ENCODE measurements at places on chromosomes 2 and 18. TPM values are rescaled to one million over a fixed set of nuclear protein-coding genes. Genes with fewer than 3 reads are reported as not detected.

The SPC25 gene
- polyA plus RNA-seq: 21.2 TPM

DNA sequence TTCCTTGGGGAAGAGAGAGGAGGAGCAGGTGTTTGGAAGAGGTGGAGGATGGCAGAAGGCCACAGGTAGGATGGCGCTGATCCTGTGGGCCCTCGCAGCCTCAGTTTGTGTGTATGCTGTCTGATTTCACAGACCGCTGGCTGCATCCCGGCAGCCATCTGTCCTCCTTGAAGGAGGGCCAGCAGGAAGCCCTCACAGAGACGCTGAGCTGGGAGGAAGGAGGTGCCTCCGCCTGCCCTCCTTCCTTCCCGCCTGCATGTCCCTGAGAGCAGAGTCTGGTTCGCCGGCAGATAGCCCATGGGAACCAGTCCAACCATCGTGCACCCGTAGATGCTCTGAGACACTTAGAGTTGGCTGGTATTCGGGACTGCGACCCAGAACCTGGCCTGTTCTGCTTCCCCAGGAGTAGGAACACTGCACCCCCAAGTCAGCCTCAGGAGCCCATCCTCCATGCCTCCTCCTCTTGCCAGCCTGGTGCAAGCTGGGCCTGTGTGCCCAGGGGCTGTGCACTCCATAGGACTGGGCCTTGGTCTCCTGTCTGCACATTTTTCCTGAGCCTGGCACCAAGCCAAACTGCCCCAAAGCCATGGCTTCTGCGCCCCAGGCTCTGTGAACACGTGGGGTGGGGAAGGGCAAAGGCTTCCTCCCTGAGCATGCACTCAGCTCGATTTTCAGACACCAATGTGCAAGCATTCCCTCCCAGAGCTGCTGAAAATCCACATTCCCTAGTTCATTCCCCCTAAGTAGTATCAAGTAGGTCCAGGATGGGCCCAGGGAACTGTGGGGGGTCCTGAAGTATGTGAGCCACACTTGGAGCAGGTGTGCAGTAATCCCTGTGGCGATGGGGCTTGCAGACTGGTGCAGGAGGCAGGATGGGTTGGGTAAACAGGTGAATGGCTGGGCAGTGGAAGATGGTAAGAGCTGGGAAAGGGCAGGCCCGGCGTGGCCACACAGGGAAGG is 115.6 kb downstream of the SEPTIN10 start:
- no peak for DNase-seq

GRCh38 chr2:42954227-42954962 is 162.0 kb upstream of the HAAO start:
- DNase-seq: no peak

DNA sequence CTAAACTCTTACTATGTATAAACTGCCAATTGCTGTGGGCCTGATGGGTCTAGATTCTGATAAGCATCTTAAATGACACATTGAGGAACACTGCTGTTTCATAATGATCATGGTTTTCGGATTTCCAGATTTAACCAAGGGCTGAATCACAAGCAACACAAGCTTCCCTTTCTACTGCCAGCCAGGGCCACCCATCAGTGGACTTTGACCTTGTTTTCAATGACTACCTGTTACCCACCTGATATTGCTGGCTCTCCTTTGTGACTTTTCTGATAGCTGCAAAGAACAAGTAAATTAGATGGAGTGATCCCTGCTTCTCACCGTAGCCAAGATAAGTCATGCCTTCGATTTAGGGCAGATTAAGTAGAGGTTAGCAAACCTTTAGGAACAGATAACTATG is 259.0 kb downstream of the PAX3 start:
- no peak for DNase-seq

DNA sequence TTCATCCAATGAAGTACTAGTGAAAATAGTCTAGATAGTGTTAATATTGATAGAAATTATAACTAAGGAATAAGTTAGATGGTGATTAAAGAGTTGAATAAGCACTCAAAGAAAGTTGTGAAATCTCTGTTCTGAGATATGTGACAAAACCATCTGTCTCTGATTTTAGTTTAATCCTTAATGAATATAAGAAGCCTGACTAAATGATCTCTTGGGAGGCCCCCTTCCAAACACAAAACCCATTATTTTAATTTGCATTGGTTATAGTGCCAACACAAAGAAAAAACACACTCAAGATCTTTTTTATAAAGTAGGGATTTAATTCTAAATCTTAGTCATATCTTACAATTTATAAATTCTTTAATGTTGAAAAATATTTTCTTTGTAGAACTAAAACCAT is 34.0 kb downstream of the SCN2A start:
- DNase-seq: no peak

- no peak for DNase-seq
Observed at GRCh38 chr18:12837747-12838146, 46.3 kb downstream of the PTPN2 start.

The CMPK2 gene
- 4.2 TPM for polyA plus RNA-seq

The GBX2 gene
- polyA plus RNA-seq: 0.38 TPM

DNA sequence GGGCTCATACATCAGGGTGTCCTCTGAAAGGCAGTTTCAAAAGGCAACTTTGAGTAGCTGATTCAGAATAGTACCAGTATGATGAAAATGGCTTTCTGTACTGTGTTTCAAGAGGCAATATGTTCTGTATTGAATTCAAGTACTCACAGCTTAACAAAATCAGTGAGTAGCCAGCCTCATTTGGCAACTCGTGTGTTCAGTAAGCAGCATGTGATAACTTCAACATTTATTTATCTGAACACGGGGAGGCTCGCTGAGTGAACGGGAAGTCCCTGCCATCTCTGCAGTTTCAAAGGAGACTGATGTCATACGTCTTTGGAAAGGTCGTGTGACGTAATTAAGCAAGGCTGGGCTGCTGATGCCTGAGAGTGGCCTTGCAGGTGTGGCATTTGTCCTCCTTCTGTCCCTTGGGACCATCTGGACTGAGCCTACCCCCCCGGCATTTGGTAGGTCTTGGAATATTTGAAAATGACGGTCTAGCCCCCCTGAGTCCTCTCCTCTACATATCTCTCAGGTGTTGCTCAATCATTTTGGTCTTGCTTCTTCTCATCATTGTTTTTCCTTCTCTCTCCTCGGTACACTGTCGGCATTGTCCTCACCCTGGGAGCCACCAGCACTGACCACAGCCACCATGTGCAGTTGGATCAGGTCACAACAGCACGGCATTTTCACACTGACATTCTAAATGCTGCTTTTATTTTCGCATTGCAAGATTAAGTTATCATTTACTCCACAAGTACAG is 62.8 kb downstream of the SMIM21 start:
- DNase-seq: no peak

DNA sequence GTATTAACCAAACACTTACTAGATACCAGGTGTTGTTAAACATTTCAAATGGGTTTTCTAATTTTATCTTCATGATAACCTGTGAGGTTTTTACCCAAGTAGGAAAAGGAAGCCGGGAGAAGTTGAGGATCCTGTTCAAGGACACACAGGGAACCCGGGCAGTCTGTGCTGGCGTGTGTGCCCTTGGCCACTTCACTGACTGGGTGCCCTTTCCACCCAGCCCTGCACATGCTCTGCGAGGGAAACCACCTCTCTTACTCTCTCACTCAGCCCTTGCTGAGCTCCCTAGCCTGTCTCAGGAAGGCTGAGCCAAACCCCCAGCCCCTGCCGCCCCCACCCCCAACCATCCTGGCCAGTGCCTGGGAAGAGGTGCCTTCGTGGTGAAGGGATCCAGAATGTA is 51.8 kb downstream of the TEX44 start:
- DNase-seq: no peak

The MOCOS gene
- polyA plus RNA-seq: 0.82 TPM

- no peak for DNase-seq
Observed at GRCh38 chr2:216757532-216757931, 62.2 kb upstream of the IGFBP5 start.

DNA sequence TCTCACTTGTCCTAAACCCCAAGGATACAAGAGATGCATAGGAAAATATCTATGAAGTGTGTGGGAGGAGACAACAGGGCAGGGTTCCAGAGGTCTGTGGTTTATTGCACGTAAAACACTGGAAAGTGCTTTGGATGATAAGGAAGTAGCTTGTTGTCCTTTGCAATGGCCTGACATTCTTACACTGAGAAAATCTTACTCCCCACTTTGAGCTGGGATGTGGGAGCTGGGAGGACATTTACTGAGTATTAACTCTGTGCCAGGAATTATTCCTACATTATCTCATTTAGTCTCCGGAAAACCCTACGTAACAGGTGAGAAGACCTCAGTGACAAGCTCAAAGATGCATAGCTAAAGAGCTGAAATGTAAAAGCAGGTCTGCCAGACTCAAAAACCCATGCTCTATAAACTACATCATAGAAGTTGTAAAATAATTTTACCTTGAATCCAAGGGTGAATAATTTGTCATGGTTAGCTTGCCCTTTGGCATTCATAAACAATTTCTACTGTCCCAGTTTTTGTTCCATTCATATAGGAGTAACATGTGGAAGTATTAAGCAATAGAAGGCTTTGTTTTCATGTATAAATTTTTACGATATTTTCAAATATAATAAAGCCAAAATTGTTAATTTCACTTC is 9.2 kb upstream of the GALNT3 start:
- no peak for DNase-seq

DNA sequence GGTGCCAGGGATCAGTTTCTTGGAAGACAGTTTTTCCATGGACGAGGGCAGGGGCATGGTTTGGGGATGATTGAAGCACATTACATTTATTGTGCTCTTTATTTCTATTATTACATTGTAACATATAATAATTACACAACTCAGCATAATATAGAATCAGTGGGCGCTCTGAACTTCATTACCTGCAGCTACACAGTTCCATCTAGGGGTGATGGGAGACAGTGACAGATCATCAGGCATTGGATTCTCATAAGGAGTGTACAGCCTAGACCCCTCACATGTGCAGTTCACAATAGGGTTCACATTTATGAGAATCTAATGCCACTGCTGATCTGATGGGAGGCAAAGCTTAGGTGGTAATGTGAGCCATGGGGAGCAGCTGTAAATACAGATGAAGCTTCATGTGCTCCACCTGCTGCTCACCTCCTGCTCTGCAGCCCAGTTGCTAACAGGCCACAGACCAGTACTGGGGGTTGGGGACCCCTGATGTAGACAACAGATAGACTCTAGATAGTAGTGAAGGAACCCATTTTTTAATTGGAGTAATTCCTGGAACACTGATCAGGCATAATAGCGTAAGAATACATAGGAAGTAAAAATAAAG is 41.5 kb upstream of the MC4R start:
- DNase-seq: no peak

- no peak for DNase-seq
Observed at GRCh38 chr18:23521271-23521670, 18.0 kb downstream of the RMC1 start.

DNA sequence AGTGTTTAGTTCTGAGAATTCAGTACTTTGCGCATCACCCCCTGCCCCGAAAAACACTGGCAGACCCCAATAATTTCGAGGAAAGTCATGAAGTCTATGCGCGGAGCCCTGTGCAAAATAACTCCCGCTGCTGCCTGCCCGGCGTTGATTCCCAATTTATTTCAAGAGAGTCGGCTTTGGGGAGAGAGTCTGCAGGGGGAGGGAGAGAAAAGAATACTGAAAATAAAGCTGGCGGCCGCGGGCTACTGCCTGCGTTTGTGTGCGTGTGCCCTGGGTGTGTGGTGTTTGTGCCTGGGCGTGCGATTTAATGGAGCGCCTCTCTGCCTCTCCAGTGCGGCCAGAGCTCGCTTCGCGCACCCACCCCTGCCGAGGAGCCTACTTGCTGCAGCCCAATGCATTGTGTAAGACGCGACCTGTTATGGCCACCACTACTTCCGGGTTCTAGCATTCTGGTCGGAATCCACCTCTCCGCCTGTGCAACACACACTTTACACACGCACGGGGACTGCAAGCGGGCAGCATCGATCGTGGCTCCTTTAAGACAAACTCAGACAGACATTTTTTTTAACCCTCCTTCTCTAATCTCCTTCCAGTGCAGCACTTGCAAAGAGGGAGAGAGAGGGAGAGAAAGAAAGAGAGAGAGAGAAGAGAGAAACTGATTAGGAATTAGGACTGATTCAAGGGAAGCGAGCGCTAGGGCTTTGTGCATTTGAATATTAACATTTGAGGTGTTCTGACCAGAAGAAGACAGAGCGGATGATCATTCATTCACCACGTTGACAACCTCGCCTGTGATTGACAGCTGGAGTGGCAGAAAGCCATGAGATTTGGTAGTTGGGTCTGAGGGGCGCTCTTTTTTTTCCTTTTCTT is at the start of gene MEIS1:
Gene MEIS1, plus strand, starts transcription at position 447 of the 870 bp plus-strand sequence. CDS start 732 bp downstream, outside the sequence.
- no peak for DNase-seq

DNA sequence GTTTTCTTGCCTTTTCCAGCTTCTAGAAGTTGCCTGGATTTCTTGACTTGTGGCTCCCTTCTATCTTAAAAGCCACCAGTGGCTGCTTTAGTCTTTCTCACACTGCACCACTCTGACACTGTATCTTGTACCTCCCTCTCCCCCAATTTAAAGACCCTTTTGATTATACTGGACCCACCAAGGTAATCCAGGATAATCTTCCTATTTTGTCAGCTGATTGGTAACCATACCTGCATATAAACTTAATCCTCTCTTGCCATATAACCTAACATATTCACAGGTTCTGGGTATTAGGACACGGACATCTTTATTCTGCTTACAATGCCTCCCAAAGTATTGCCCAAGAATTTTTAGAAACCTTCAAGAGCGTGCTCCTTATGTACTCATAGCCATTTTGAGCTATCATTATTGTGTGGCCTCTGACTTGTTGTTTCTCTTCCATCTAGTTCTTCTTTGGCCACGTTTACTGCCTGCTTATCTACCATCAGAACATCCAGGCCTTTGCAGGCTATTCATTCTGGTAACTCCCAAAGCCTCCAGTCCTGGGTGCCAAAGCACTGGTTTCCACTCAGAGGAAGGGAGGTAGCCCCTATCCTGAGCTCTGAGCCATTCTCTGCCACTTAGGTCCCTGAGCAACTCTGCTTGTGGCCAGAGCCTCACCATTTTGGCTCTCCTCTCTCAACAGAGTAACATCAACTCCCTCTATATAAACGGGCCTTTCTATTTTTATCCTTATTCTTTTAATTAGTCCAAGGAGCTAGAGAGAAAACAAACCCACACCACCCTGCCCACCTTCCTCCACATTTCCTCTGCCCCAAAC is 70.8 kb downstream of the MYO3B start:
- DNase-seq: no peak

The TUBA3E gene
- polyA plus RNA-seq: 0.21 TPM

- DNase-seq: no peak
Observed at GRCh38 chr2:216571909-216572513, 61.2 kb upstream of the IGFBP2 start.

The KIAA2012 gene
- 0.11 TPM for polyA plus RNA-seq

The REG3A gene
- not detected for polyA plus RNA-seq

- no peak for DNase-seq
Observed at GRCh38 chr2:219058541-219059374, 2.0 kb downstream of the IHH start.

DNA sequence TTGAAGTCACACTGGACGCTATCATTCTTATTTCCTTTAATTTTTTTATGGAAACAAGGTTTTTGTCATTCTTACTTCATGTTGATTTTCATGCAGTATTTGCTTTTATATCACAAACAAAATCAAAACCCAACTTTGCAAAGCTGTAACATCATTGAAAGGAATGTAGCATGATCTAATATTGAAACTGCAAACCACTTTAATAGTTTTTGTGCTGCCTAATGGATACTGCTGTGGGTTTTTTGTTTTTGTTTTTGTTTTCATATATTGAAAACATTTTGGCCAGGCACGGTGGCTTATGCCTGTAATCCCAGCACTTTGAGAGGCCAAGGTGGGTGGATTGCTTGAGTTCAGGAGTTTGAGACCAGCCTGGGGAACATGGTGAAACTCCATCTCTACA is 81.6 kb downstream of the MAP2 start:
- DNase-seq: no peak
